Thoracic aorta endothelial cell (primary cell): ENCODE measurements at places on chromosomes 6 and 20. TPM values are rescaled to one million over a fixed set of nuclear protein-coding genes. Genes with fewer than 3 reads are reported as not detected.

ELOVL2 gene
- total RNA-seq, result not detected in 2 replicates

ILRUN gene
- 37.0 and 46.9 TPM in 2 replicates for total RNA-seq

BANF2 gene
- not detected in 2 replicates for total RNA-seq

HLA-DRB1 gene
- 0.93 TPM in 1 of 2 replicates, not detected in the other for total RNA-seq

ANGPT4 gene
- total RNA-seq, result not detected in 2 replicates

BLCAP gene
- total RNA-seq, result 49.0 and 57.0 TPM in 2 replicates

LINC00237 gene
- total RNA-seq, result not detected in 2 replicates

RARS2 gene
- total RNA-seq, result 37.5 and 40.1 TPM in 2 replicates

KIAA1755 gene
- 0.14 and 0.27 TPM in 2 replicates for total RNA-seq

TTK gene
- 38.8 and 92.8 TPM in 2 replicates for total RNA-seq

TCP11 gene
- 0.07 TPM in 1 of 2 replicates, not detected in the other for total RNA-seq
